ENCODE measurements at places on chromosomes 13 and 19.

GRCh38 chr19:44939668-44940067, 2.4 kb upstream of the APOC4 start:
- no peak for DNase-seq

DNA sequence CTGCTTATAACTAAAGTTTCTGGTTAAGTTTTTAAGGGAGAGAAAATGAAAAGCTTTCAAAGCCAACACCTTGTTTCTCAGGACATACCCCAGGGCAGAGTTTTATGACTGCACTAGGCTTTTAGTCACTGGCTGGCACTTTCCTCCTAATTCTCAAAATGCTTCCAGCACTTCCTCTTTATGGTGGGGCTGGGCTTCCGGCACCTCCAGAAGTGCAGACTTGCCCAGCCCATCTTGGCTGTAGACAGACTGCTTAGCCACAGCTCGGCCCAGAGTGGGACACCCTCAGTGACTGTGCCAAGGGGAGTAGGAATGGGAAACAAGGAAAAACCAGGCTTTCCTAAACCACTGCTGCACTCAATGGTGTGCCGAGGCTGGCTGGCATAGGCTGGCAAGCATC, 23.2 kb upstream of the GTF3A start:
- DNase-seq = no peak

- DNase-seq = no peak
These were observed 6.9 kb upstream of the ANGPTL8 start for GRCh38 chr19:11232555-11232954.

- no peak for DNase-seq
These were observed 996 bp downstream of the ZNF524 start for GRCh38 chr19:55601084-55601483.

DNA sequence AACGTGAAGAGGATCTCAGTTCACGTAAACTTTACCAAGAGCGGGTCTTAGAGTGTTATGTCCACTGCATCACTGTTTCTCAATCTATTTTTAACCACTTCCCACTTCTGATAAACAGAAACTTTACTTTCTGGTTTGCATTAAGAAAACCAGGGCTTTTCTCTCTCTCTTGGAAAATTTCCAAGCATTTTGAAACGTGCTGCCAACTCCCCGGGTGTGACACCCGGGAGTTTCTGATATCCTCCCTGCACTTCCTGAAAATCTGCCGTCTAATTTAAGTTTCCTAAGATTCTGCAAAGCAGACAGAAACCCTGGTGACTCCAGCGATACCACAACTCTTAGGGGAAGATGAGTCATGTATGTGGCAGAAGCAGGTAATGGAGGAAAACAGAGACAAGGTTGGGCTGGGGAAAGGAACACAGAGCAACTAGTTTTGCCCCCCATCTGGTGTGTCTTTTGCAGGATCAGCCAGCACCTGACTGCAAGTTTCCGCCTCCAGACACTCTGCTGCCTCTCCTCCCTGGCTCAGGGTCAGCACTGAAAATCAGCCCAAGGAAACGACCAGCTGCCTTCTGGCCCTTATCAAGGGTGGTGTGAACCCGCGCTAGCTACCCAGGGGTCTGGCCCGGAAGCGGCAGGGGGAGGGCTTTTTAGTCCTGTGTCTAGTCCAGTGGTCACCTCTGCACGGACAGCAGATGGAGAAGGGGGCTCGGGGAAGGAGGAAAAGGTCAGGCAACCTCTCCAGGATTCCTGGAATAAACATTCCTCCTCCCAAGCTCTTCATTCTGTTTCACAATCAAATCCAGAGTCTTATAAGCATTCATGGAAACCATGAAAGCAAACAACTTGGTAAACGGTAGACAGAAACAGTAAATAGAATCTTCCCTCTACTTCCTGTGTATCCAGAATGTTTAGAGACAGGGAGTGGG, 11.3 kb upstream of the FFAR2 start:
- peak; percentile 11 for DNase-seq

GRCh38 chr19:40284501-40285352, at the start of gene AKT2:
AKT2 (minus strand) TSS chr19:40285345; CDS start chr19:40265267, 20,078 bp downstream.
- peak; percentile 57 for DNase-seq

DNA sequence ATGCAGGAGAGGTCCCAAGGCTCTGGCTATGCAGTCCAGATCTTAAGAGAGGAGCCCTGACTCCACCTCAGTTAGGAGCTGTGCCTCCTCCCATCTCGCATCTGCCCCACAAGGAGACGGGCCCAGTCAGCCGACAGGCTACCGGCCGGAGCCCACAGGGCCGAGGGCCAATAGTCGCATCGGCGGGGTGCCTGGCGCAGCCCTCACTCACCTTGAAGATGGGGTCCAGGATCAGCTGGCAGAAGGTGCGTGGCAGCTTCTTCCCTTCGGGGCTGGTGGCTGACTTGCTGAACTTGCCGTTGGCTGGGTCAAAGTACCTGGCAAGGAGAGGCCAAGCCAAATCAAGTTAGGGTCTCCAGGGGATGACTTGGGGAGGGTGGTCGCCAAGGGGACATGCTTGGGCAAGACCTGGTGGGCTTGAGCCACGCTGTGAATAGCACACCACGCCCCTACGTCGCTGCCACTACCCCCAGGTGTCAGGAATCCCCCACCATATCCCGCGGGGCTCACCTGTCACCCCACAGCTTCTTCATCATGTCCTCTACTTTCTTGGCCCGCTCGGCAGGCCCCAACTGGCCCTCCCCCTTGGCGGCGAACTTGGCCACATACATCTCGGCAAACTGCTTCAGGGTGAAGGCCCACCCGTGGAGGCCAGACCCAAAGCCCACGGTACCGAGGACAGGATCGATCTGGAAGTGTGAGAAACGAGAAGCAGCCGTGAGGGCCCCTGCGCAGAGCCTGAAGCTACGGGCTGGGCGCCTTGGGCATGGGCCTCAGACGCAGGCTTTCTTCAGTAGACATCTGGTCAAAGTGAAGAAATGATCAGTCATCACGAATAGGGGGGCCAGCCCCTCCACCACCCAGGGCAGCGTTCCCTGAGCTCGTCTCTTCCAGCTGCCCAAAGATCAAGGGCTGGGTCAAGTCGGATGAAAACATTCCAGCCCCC, 3.3 kb downstream of the EEF2 start:
- DNase-seq = no peak

GRCh38 chr13:46586751-46587514, 34.0 kb downstream of the LRCH1 start:
- peak; percentile 66 for DNase-seq

DNA sequence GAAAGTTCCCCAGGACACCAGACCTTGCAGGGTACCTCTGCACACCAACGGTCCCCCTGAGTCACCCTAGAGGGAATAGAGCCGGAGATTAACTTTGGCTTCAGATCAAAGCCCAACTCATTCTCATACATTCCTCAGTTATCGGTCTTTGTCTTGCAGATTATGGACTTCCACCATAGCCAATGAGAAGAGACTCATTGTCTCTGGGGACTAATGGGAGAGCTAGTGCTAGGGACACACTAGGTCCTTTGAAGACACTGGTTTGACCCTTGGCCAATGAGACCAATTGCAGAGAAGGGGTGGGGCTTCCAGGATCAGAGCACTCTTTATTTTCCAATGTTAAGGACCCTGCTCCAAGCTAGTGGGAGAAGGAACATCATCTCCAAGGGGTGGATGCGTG, 6.1 kb downstream of the KLK7 start:
- DNase-seq = no peak

DNA sequence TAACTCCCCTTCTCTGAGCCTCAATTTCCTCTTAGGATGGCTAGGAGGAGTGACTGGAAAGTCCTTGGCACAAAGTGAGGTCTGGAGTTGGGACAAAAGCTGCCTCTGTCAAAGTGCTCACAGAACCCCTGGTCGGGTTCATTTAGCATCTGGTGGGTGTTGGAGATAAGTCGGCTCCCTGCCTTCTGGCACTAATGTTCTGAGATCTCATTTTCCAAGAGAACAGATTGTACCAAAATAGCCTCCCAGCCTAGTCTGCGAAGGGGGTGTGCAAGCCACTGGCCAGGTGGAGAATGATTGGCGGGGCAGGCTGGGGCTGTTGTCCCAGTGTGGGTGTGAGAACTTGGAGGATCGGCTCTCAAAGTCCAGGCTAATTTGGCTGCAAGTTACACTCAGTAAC, 20.7 kb upstream of the NWD1 start:
- DNase-seq = no peak

- no peak for DNase-seq
These were observed at the start of gene SOX21 for GRCh38 chr13:94712287-94712811. SOX21 (minus strand) TSS chr13:94712545; CDS start chr13:94712049, 496 bp downstream.

- DNase-seq = no peak
These were observed 10.0 kb downstream of the ZNF383 start for GRCh38 chr19:37227996-37228395.

DNA sequence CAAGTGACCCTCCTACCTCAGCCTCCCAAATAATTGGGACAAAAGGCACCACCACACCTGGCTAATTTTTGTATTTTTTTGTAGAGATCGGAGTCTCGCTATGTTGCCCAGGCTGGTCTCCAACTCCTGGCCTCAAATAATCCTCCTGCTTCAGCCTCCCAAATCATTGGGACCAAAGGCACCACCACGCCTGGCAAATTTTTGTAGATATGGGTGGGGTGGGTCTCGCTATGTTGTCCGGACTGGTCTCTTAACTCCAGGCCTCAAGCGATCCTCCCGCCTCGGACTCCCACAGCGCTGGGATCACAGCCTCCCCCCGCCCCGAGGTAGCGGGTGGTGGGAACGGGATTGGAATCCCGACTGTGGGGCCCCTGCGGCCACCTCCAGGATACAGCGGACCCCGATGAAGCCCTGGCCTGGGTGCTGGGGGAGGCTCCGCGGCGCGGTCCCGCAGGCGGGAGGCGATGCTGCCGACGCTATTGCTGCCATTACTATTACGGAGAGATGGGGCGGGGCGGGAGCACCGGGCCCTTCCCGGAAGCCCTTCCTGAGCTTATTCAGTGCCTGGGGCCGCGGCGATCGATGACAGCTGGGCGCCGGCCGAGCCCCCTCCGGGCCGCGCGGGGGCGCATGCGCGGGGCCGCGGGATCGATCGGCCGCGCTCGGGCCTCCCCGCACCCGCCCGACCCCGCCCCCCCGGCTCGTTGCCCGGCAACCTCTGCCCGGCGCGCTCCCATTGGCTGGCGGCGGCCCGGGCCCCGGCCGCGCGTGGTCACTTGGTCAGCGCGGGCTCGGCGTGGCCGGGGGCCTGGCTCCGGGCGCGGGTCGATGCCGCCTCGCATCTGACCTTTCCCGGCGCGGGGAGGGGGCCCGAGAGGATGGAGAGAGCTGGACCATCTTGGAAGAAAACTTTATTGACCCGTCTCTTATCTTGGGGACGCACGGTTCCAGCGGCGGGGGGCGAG, 27.9 kb upstream of the ONECUT3 start:
- DNase-seq = peak; percentile 61

DNA sequence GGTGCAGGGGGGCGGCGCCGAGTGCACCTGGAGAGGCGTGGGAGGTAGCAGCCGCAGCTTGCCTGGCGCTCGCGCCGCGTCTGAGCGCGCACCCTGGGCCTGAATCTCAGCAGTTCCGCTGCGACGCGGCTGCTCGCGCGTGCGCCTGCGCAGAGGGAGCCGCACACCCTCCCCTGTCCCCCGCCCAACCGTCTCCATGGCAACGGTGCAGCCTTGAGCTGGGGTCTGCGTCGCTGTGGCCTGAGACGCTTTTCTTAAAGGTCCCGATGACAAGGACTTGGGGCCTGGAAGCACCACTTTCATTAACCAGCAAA, at the start of gene PNMA8B:
PNMA8B (minus strand) TSS at position 82 of the 314 bp plus-strand sequence. CDS start 402 bp downstream, outside the sequence.
- peak; percentile 63 for DNase-seq

GRCh38 chr13:50437252-50437651, 406.2 kb downstream of the DLEU7 start:
- no peak for DNase-seq

- DNase-seq = no peak
These were observed 9.3 kb downstream of the PDX1 start for GRCh38 chr13:27928805-27929753.

DNA sequence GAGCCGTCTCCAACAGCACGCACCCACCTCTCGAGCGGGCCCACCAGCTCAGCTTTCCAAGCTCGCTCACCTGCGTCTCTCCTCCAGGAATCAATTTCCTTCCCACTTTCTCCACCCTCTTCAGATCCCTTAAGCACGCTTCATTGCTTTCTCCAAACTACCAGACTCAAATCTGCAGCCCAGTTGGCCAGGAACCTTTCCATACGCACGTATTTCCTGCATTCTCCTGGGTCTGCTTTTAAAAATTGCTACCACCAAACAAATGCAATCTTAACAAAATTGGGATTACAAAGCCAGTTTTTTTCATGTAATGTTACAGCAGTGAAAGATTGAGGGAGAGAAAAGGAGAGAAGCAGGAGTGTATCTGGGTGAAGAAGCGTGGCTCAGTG, 1.5 kb downstream of the ENOX1 start:
- no peak for DNase-seq

DNA sequence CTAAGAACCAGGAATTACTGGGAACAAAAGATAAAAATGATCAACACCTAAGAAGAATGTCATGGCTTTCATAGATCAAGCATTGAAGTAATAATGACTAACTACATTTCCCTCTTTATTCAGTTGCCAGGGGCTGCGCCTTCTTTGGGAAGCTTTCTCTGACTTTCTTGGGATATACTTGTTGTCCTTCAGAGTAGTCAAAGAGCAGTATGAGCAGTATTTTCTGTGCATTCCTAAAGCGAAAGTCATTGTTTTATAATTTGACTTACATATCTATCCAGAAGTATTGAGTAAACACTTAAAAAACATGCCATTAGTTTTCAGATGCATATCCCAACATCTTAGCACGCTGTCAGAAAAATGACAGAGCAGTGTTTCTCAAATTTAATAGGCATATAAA, 2412.4 kb downstream of the PCDH9 start:
- peak; percentile 27 for DNase-seq

DNA sequence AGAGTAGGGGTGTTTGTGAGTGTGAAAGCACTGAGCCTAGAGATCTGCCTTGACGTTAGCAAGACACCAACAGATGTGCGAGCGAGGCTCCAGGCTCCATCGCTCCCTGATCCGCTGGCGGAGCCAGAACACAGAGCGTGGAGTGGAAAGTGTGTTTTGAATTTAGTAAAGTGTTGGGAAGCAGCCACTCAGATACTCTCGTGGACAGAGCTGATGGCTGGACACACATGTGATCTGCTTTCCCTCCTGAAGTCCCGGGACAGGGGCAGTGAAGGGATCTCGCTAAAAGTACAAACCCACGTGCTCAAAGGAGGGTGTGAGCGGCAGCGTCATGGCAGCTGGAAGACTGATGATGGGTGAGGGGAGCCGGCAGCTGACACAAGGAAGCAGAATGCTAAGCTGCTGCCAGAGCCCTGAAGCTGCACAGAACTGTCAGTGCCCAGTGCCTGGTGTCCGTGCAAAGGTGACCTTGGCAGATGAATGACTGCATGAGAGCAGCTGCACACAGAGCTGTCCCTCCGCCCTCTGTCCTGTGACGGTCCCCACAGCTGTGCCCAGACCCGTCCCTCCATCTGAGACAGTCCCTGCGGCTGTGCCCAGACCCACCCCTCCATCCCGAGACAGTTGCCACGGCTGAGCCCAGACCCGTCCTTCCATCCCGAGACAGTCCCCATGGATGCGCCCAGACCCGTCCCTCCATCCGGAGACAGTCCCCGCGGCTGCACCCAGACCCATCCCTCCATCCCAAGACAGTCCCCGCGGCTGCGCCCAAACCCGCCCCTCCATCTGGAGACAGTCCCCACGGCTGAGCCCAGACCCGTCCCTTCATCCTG, 29.6 kb upstream of the TMEM255B start:
- DNase-seq = no peak

Measured in fibroblast of upper back skin (primary cell).